ENCODE measurements at places on chromosomes 2 and 18.
A peak's percentile ranks its signal among the peaks of the same experiment; 100 is the strongest.

- peak; percentile 74 for DNase-seq
Observed at GRCh38 chr18:58639751-58640427, 11.0 kb upstream of the ALPK2 start.

- DNase-seq = no peak
Observed at GRCh38 chr18:79356435-79356834, 39.3 kb upstream of the NFATC1 start.

DNA sequence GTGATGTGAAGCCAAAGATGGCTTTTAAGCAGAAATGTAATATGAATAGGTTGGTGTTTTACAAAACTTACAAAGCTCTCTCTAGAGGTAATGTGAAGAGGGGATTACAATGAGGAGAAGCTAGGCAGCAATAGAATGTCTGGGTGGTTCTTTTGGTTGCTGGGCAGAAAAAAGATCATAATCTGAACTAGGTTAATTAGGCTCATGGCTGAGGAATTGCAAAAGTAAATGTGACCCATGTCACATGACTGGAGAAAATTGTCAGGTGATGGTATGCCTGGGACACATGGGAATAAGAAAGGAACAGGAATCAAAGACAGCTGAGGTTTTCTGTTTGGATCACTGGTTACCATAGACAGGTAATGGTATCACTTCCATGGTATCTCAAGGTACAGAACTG lies 7.5 kb upstream of the RIT2 start:
- DNase-seq = no peak

- DNase-seq = no peak
Observed at GRCh38 chr2:29509878-29510277, 394.7 kb downstream of the CLIP4 start.

DNA sequence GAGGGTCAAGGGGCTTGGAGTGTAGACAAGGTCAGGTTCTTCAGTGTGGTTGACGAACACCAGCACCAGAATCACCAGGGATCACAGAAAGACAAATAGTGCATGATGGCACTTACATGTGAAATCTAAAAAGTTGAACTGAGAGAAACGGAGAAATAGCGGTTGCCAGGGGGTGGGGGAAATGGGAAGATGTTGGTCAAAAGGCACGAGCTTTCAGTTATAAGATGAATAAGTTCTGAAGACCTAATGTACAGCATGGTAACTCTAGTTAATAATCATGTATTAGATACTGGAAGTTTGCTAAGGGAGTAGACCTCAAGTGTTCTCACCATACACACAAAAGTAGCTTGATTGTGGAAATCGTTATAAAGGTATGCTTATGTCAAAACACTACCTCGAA lies 43.7 kb upstream of the DARS1 start:
- no peak for DNase-seq

DNA sequence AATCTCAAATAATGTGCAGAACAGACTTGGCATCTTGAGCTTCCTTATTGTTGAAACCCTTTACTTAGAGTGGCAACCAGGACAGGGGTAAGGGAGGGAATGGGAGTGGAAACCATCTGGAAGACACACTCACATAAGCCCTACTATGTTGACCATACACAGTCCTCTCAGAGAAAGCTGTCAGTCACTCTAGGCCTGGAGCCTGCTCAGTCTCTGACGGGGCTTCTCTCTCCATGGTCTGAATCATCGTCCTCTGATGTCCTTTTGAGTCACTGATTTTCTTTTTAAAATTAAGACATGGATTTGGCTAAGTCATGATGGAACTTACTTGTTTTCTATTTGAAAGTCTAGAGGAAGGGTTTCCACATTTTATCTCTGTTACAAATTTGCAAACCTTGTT lies 74.0 kb downstream of the MYO1B start:
- DNase-seq = peak; percentile 58

GRCh38 chr2:100422320-100423055 lies 5.0 kb upstream of the CHST10 start:
- DNase-seq = peak; percentile 18

- no peak for DNase-seq
Observed at GRCh38 chr2:275466-275865, 10.7 kb downstream of the ACP1 start.

- DNase-seq = no peak
Observed at GRCh38 chr2:233689031-233689430, 3.7 kb upstream of the UGT1A6 start.

DNA sequence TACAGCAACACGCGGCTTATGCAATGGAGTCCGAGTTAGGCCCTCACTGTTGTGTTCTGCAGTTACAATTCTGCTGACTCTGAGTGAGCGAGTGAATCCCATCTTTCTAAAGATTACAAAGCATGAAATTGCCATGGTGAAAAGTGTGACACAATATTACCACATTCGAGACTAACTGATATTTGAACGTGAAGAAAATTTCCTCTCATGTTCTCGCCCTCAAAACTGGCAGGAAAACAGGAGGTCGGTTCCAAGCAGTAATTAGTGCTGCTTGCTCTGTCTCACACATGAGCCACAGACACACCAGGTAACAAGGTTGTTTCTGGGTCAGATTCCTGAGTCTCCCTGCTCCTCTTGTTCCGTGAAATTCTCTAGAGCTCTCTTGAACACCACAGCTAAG lies 93.7 kb upstream of the RIOK3 start:
- DNase-seq = no peak

- DNase-seq = no peak
Observed at GRCh38 chr18:30527226-30527625, 515.3 kb downstream of the DSC3 start.

- DNase-seq = no peak
Observed at GRCh38 chr2:17133052-17133671, 385.1 kb downstream of the RAD51AP2 start.

DNA sequence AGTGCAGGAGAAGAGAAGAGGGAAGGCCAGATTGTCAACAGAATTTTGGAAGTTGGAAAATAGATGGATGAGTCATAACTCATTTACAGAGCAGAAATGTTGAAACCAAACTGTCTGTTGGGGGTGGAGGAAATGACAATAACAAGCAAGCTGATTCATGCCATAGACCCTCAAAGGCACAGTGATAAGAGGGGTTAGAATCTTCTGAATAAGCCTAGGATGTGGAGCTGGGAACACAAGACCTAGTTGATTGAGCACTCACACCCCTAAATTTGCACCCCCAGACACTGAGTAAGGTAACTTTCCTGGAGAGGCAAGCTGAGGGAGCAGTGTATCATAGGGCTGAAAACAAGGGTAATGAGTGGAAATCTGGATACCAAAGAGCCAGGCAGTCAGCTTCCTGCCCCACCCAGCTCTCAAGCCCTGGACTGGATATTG lies 141.4 kb downstream of the SCG2 start:
- peak; percentile 73 for DNase-seq

GRCh38 chr2:168562971-168563370 lies 106.9 kb downstream of the CERS6 start:
- DNase-seq = no peak

- peak; percentile 54 for DNase-seq
Observed at GRCh38 chr2:48946449-48947048, 191.0 kb upstream of the LHCGR start.

DNA sequence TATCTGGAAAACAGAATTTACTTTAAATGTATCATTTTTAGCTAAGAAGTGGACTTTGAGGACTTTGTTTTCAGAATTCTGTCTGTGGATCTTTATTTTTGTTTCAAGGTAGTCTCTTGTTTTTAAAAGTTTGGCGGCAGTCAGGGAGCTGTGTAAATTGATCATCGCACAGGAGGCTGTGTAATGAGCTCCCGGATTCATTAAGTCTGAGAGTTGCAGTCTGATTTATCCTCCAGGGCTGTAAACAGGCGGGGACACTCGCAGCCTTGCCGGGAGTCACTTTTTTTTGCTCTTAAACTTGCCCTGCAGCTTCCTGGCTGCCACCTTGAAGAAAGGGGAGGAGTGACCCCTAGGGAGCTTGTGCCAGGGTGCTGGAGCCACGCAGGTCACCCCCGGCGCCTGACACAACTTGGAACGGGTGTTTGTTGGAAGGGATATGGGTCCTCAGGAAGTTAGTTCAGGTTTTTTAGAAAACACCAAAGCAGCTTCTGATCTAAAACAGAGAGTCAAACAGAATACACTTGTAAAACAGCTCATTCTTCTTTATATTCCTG lies 76.2 kb downstream of the DCDC2C start:
- DNase-seq = no peak

DNA sequence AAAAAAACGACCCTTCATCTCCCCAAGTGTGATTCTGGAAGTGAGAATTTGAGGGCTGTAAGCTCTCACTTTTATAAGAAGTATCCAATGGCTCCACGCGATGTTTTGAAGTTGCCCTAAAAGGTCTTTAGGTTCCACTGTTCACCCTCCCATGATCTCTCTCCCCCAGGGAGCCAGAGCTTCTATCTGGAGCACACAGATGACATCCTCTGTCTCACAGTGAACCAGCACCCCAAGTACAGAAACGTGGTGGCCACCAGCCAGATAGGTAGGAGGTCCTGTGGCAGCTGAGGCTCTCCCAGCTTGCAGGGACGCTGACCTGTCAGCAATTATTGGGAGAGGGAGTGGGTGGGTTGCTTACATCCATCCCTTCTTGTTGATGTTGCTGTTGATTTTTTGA lies 97.8 kb downstream of the RTN4 start:
- no peak for DNase-seq

DNA sequence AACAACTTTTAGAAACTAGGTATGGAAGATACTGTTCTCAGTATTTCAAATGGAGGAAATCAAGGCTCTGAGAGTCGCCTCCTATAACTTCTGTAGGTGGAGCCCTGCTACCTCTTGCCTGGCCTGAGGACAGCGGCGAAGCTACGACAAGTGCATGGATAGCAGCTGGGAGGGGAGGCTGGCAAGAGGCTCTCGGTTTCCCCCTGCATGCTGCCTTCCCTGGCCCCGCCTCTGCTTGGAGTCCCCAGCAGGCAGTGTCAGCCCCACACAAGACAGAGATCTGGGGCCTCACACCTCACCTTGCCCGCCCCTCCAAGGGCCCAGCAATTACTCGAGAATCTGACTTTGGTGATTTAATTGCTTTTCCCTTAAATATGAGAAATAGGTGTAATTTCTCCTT lies 107.6 kb upstream of the POU3F3 start:
- DNase-seq = no peak

DNA sequence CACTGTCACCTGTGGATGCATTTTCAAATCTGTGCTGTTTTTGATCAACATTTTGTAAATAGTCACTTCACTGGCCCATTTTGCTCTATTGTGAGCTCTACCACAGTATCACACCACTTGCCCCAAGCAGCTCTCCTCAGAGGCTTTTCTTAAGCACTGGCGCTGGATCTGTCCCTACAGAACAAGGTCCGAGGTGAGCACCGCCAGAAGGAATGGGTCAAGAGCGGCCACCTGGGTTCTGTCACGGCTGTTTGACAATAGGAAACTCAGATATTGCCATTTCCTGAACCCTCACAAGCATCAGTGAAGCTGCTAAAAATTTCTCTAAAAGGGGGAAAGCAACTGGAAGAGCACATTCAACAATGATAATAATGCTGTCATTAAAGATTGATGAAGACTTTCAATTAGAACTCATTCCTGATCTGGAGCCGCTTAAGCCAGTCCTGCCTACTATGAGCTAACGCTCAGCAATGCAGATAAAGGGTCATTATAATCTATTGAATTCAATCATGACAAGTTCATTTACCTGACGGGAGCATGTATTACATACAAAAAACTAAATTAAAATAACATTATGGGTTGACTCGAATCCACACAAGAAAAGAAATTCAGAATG lies 514.0 kb downstream of the GALR1 start:
- no peak for DNase-seq

- DNase-seq = no peak
Observed at GRCh38 chr18:31447530-31448191, at the start of gene DSG3. Gene DSG3 (plus strand): TSS chr18:31447741. CDS start chr18:31447878, 137 bp downstream.

GRCh38 chr2:122100756-122101155 lies 345.3 kb downstream of the TSN start:
- DNase-seq = no peak

DNA sequence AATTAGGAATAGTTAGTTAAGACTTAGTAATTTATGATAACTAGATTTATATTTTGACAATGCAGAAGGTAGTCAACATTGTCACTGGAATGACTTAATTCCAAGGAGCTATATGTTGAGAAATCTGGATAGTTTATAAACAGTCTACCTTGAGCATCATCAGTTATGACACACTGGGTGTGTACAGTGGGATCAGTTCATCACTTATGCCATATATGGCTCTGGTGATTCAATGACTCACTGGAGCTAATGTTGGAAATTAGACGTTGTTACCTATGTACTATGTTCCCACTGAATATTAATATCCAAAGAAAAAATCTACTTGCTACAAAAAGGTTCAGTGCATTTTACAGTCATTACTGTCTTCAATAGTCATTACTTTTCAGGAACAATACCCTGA lies 34.0 kb upstream of the ITPRID2 start:
- DNase-seq = no peak

- DNase-seq = peak; percentile 25
Observed at GRCh38 chr18:63138436-63139340, 180.9 kb downstream of the BCL2 start.

- DNase-seq = no peak
Observed at GRCh38 chr2:28558158-28558820, 62.4 kb downstream of the PLB1 start.

DNA sequence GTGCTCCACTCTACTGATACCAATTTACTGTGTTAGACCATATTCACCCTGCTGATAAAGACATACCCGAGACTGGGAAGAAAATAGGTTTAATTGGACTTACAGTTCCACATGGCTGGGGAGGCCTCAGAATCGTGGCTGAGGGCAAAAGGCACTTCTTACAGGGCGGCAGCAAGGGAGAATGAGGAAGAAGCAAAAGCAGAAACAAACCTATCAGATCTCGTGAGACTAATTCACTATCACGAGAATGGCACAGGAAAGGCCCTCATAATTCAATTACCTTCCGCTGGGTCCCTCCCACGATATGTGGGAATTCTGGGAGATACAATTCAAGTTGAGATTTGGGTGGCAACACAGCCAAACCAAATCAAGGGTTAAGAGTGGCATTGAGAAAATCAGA lies 65.2 kb downstream of the LDLRAD4 start:
- DNase-seq = no peak

DNA sequence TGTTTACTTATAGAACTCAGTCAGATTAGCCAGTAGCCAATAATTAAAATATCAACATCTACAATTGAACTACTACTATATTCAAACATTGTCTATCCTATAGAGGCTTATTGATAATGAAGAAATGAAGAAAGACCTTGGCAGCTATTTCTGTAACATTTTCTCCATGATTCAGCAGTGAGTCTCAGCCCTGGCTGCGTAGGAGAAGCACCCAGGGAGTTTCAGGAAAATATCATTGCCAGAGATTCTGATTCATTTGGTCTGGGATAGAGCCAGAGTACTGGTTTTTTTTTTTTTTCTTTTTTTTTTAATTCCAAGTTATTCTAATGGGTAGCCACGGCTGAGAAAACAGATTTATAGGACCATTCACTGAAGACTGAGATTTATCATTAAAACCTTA lies 404.8 kb downstream of the TXNL1 start:
- peak; percentile 92 for DNase-seq

DNA sequence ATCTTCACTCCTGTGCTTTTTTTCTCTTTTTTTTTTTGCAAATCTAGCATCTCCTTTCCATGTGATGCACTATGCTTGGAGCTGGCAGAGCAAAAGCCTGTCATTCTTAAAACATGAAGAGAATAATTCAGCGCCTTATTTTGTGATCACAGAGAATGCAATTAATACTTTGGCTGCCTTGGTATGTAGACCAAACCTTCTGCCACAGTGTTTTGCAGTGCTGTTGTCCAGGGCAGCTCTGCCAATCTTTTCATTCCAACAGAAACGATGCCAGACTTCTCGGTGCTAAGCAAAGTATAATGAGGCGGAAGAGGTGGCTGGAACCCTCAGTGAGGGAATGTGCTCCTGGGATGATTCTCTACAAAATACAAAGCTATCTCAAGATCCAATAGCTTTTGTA lies 25.6 kb downstream of the BCL2 start:
- DNase-seq = no peak

Measured in fibroblast of skin of right quadriceps (primary cell).